Suprapubic skin (tissue), 4 donors: ENCODE measurements at places on chromosomes 3 and 15.

- no peaks in the 10 kb centered on the region for H3K27me3 ChIP-seq
- H3K27ac ChIP-seq: no peak overlapping the region
- no peak for DNase-seq
- no peak overlapping the region for H3K4me3 ChIP-seq
- H3K4me1 ChIP-seq: peaks cover 10% of the 10 kb centered on the region
These were observed 1138.3 kb downstream of the ROBO1 start for GRCh38 chr3:78629544-78629943.

- H3K36me3 ChIP-seq: peaks cover 45% of the 10 kb centered on the region
- no peaks in the 10 kb centered on the region for H3K27me3 ChIP-seq
- no peak overlapping the region for H3K4me3 ChIP-seq
- no peak overlapping the region for H3K27ac ChIP-seq
These were observed 102.7 kb downstream of the VPS8 start for GRCh38 chr3:184914628-184915027.

DNA sequence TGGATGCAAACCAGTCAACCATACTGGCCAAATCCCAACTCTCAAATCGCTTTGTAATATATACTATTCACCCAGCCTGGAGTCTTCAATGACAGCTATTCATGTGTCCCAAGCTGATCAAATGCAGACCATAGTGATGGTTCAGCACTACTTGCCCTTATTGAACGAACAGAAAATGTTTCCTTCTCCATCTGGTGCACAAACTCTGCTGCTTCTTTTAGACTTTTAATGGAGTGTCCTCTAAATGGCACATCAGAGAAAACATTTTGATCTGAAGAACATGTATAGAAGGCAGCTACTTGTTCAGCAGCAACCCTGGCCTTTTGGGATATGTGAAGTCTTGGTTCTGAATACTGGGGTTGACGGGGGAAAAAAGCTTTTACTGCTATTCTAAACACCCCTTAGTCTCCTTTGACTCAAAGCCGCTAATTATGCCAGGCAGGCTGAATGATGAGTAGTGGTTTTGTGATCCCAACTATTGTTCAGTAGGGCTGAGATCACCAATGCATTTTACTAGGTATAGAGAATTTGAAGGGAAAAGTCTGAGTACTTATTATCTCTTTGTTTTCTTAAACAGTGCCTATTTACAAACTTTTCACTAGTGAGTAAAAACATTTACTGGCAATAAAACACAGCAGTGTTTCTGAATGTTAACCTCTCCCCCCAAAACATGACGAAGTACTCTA, 781.2 kb downstream of the ROBO1 start:
- no peaks in the 10 kb centered on the region for H3K36me3 ChIP-seq
- no peak for DNase-seq
- no peaks in the 10 kb centered on the region for H3K27me3 ChIP-seq

DNA sequence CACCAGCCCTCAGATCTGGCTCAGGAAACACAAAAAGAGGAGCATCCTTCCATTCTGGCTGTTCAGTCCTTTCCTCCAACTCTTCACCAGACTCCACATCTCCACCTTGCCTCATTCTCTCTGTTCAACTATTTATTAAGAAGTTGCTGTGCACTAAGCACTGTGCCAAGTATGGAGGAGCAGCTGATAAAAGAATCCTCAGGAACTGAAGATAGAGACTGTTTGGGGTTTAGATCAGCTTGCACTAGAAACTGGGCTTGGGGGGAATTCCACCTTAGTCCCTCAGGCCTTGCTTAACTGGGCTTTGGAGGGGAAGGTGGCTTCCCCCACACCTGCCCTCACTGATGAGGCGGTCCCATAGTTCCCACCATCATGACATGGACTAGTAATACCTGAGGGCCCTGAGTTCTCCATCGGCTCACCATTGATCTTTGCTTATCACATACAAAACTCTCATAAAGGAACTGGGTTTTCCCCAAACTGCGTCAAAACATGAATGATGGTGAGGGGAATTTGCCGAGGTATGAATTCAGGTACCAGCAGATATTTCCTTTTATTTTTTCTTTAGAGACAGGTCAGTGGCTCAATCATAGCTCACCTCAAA, 1.7 kb upstream of the CCR8 start:
- H3K4me1 ChIP-seq: no peaks in the 10 kb centered on the region
- H3K4me3 ChIP-seq: no peak overlapping the region
- no peak for DNase-seq
- no peaks in the 10 kb centered on the region for H3K36me3 ChIP-seq

GRCh38 chr3:156429125-156429524, 125.8 kb downstream of the SSR3 start:
- H3K36me3 ChIP-seq: no peaks in the 10 kb centered on the region
- no peak overlapping the region for H3K27ac ChIP-seq
- H3K4me3 ChIP-seq: no peak overlapping the region

GRCh38 chr3:159821110-159821509, 167.5 kb upstream of the IL12A start:
- no peaks in the 10 kb centered on the region for H3K36me3 ChIP-seq
- H3K4me1 ChIP-seq: peaks cover 9% of the 10 kb centered on the region
- DNase-seq: no peak
- no peak overlapping the region for H3K4me3 ChIP-seq
- no peak overlapping the region for H3K27ac ChIP-seq

GRCh38 chr3:69330891-69331400, 54.9 kb downstream of the FRMD4B start:
- no peaks in the 10 kb centered on the region for H3K36me3 ChIP-seq
- H3K4me1 ChIP-seq: peaks cover 10% of the 10 kb centered on the region
- no peak overlapping the region for H3K4me3 ChIP-seq
- no peaks in the 10 kb centered on the region for H3K27me3 ChIP-seq
- no peak for DNase-seq
- peak overlapping the region; percentile 42 for H3K27ac ChIP-seq

- H3K27ac ChIP-seq: peak overlapping the region; percentile 71
- peaks cover 41% of the 10 kb centered on the region for H3K4me1 ChIP-seq
- peak overlapping the region; percentile 55 for H3K4me3 ChIP-seq
- DNase-seq: peak; percentile 89
- no peaks in the 10 kb centered on the region for H3K27me3 ChIP-seq
These were observed 17.8 kb downstream of the MYL3 start for GRCh38 chr3:46845397-46845859.

DNA sequence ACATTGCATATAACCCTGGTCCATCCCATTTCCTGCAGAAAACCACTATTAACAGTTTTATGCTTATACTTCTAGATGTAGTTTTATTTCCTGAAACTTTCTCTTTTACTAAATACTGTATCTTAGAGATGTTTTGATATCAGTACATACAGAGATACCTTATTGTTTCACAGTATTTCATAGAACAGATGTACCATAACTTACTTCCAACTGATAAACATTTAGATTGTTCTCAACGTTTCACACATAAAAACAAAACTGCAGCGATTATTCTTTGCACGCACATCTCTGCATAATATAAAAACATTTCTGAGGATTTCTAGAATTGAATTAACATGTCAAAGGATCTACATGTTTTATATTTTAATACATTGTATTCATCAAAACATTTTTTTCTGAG, 2.6 kb downstream of the ZNF80 start:
- H3K4me3 ChIP-seq: no peak overlapping the region
- no peak for DNase-seq
- no peaks in the 10 kb centered on the region for H3K4me1 ChIP-seq

GRCh38 chr3:125431391-125431790, 56.3 kb upstream of the ZNF148 start:
- H3K27ac ChIP-seq: no peak overlapping the region
- no peak overlapping the region for H3K4me3 ChIP-seq
- no peaks in the 10 kb centered on the region for H3K27me3 ChIP-seq
- H3K4me1 ChIP-seq: peaks cover 4% of the 10 kb centered on the region

- H3K4me1 ChIP-seq: no peaks in the 10 kb centered on the region
- H3K4me3 ChIP-seq: no peak overlapping the region
- H3K36me3 ChIP-seq: no peaks in the 10 kb centered on the region
- no peak overlapping the region for H3K27ac ChIP-seq
- H3K27me3 ChIP-seq: no peaks in the 10 kb centered on the region
- no peak for DNase-seq
These were observed 297.0 kb upstream of the EPHA3 start for GRCh38 chr3:88810455-88810854.

DNA sequence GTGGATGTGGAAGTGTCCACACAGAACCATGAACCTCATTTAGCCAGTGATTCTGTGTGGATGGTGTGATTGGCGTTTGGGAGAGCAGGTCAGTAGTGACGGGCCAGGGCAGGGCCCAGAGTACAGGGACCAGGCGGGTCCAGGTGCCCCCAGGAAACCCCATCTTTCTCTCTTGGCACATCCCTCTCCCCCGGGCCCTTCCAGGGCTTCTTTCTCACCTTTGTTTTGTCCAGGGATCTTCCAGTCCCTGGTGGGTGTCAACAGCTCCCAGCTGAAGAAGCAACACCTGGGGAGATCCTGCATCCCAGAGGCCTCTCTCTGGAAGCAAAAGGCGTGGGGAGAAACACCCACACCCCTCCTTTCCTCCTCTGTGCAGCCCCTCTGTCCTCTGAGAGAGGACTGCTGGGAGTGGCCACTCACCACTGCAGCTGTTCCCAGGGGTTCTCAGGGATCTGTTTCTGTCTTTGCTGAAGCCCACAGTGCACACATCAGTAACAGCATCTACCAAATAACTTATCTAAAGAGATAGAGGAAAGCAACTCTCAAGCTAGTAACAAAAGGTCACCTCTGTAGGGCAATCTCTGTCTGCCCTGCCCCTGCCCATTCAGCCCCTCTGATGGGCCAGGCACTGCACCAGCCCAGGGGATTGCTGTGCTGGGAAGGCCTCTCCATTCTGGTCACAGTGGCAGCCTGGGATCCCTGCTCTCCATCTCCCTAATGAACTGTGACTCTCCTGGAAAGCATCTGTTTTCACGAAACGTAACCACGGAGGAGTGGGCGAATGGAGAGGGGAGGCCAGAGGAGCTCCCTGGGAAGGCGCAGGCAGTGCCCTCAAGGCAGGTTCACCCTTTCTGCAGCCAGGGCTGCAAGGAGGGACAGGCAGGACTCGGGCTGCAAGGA, 98.3 kb upstream of the ALDH1A3 start:
- DNase-seq: no peak
- H3K36me3 ChIP-seq: no peaks in the 10 kb centered on the region
- H3K4me1 ChIP-seq: no peaks in the 10 kb centered on the region
- no peak overlapping the region for H3K27ac ChIP-seq
- H3K27me3 ChIP-seq: peaks cover 5% of the 10 kb centered on the region

GRCh38 chr3:58657036-58657520, 9.5 kb downstream of the FAM3D start:
- no peaks in the 10 kb centered on the region for H3K36me3 ChIP-seq
- no peaks in the 10 kb centered on the region for H3K4me1 ChIP-seq
- peak; percentile 27 for DNase-seq
- H3K27me3 ChIP-seq: peaks cover 5% of the 10 kb centered on the region
- no peak overlapping the region for H3K4me3 ChIP-seq
- no peak overlapping the region for H3K27ac ChIP-seq

- no peak overlapping the region for H3K4me3 ChIP-seq
- no peak for DNase-seq
- no peaks in the 10 kb centered on the region for H3K4me1 ChIP-seq
- no peaks in the 10 kb centered on the region for H3K36me3 ChIP-seq
- H3K27ac ChIP-seq: no peak overlapping the region
These were observed 236.8 kb upstream of the TBC1D5 start for GRCh38 chr3:17979252-17979651.

DNA sequence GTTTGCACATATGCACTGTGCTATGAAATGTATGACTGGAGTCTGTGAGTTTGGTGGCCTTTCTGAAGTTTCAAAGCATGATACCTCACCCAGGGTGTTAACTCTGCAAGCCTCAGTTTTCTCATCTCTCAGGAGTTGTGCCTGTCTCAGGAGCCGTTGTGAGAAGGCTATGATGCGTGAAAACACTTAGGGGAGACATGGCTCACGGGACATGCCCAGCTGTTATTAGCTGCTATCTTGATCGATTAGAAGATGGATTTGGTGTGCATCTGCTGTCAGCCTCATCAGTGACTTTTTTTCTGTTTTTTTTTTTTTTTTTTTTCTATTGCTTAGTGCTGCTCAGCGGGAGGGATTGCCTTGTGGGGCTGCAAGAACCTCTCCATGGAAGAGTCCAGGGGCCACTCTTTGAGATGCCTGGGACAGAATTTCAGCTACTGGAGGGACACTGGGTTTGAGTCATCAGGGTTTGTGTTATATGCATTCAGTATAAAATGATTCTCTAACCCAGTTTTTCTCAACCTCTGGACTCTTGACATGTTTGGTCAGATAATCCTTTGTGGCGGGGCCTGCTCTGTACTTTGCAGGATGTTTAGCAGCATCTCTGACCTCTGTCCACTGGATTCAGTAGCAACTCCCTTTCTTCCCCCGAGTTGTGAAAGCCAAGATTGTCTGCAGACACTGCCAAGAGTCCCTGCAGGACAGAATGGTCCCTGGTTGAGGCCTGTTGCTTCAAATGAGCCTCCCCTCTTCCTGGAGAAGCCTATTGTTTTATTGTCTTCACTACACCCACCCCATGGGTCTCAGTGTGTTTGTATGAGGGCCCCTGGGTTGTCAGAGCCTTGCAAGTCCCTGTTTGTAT, 181.4 kb downstream of the CACNA2D3 start:
- no peaks in the 10 kb centered on the region for H3K27me3 ChIP-seq
- no peaks in the 10 kb centered on the region for H3K4me1 ChIP-seq
- DNase-seq: no peak
- H3K36me3 ChIP-seq: no peaks in the 10 kb centered on the region

DNA sequence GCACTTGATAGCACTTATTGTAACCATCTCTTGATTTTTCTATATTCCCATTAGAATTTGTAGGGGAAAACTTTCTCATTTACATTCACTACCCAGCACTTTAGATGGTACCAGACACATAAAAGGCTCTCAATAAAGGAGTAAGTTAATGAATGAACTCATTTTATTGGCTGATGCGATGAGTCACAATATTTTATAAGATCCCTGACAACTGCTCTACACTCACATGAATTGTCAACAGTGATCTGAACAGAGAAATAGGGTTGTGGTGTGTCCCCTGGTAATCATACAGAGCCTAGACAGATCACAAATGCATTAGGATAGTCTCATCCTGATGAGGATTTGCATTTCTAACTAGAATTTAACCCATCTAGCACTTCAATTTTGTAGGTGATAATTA, 567.6 kb upstream of the ARPP21 start:
- no peak overlapping the region for H3K27ac ChIP-seq
- DNase-seq: no peak
- H3K36me3 ChIP-seq: no peaks in the 10 kb centered on the region
- no peaks in the 10 kb centered on the region for H3K27me3 ChIP-seq
- H3K4me1 ChIP-seq: no peaks in the 10 kb centered on the region
